IMR-90 (cell line): ENCODE measurements at places on chromosomes 5 and 9.

DNA sequence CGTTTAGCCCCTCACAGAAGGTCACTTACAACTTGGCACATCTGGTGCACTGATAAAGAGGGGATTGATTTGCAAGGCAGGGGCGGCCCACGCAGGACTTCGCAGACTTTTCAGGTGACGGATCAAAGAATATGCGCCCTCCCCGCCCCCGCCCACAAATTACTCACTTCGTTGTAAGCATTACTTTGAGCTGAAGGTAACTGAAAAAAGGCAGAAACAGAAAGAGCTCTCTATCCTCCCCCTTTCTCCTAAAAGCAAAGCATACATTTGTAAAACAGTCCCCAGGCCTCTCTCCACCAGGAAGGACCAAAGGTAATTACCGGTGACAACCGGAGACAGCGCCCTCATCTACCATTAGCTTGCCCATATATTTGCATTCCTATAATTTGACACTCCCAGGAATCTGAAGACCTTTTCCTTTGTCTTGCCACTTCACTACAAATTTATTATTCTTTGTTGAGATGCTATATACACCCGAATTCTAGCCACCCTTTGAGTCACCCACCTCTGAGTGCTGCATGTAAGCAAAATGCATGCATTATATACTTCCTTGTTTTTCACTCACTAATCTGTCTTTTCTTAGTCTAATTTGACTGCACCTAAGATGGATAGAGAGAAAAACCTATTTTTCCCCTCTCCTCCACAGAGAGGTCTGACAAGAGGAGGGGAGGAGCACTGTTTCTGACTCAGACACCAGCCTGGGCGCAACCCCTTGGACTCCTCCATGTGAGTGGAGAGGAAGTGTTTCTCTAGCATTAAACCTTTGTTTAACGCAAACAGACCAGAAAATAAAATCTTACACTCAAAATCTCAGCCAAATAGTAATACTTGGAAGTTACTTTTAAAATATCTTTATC is 74.7 kb upstream of the SPIN1 start:
- no peak for DNase-seq

GRCh38 chr9:137294091-137294680 is 7.9 kb downstream of the NRARP start:
- peak; percentile 56 for DNase-seq

DNA sequence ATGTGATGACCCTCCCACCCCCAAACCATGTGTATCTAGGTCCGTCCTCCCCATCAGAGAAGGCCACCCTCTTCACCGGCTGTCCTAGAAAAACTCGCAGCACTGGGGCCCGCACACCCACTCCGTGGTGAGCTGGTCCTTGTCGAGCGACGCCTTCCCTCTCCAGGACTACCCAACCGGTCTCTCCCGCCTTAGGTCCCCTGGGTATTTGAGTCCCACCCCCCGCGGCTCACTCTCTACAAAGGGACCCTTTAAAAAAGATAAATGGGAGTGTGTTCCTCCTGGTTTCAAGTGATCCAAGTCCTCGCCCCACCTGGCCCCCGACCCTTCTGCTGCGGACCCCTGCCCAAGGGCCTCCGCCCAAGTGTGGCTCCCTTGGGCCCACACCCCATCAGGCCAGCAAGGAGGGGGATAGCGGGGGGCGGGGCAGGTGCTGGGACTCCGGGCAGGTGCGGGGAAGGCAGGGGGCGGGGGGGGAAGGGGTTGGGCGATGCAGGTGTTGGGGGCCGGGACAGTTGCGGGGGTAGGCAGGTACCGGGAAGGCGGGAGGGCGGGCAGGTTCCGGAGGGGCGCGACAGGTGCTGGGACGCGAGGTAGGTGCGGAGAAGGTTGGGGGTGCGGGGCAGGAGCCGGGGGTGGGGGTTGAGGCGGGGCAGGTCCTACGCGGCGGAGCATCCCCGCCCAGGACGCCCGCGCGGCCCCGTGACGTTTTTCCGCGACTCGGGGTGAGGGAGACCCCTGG is 970 bp upstream of the ARRDC1 start:
- no peak for DNase-seq

DNA sequence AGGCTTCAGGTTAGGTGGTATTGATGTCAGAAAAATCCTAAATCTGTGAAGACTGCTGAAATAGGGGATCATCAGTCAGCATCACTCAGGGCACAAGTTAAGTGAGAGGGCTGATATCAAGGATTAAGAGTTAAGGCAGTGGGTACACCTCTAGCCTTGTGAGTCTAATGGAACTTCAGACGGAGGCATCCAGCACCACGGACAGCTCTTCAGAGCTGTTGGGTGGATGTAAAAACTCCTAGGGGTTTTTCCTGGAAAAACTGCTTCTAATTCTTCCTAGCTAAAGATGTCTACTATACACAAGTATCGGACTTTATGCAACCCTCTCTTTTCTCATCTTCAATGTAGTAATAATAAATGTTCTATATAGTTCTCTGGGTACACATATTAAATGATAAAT is 165.9 kb downstream of the SH3GL2 start:
- peak; percentile 12 for DNase-seq

GRCh38 chr9:69633716-69634115 is 38.5 kb downstream of the APBA1 start:
- DNase-seq, result no peak

GRCh38 chr5:168469816-168470215 is 16.5 kb upstream of the RARS1 start:
- DNase-seq, result peak; percentile 47

GRCh38 chr5:175382171-175382570 is 61.8 kb downstream of the DRD1 start:
- DNase-seq, result no peak

- DNase-seq, result peak; percentile 87
Measured at GRCh38 chr9:134536101-134536900, 105.3 kb upstream of the COL5A1 start.

- DNase-seq, result no peak
Measured at GRCh38 chr5:86864051-86864450, 246.3 kb downstream of the COX7C start.

GRCh38 chr5:130425424-130425823 is 521.2 kb downstream of the CHSY3 start:
- DNase-seq, result no peak

GRCh38 chr5:132540764-132541163 is 2.6 kb downstream of the IL5 start:
- DNase-seq, result no peak

GRCh38 chr9:113532809-113533190 is 69.3 kb downstream of the RGS3 start:
- no peak for DNase-seq

GRCh38 chr9:77946969-77947620 is 84.5 kb downstream of the GNAQ start:
- no peak for DNase-seq

- DNase-seq, result peak; percentile 68
Measured at GRCh38 chr9:95092262-95093072, 225.0 kb downstream of the FANCC start.

DNA sequence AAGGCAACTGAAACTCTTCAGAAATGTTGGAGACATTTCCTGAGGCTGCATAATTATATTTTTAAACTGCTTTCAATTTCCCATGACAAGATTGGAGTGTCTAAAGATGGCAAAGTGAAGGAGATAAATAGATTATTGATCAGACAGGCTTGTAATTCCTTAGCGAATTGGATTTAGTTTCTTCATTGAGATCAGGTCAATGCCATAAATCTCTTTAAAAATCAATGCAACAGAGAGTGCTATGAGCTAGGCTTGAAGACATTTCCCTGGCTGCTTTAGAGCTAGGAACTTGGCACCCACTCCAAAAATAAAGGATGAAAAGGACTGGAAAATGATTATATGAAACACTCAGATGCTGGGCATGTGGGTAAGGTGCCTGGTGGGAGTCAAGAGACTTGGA is 828.4 kb downstream of the TLR4 start:
- DNase-seq, result no peak

- no peak for DNase-seq
Measured at GRCh38 chr9:89567649-89568048, 37.2 kb upstream of the GADD45G start.

- no peak for DNase-seq
Measured at GRCh38 chr9:117718085-117718484, 13.9 kb downstream of the TLR4 start.

DNA sequence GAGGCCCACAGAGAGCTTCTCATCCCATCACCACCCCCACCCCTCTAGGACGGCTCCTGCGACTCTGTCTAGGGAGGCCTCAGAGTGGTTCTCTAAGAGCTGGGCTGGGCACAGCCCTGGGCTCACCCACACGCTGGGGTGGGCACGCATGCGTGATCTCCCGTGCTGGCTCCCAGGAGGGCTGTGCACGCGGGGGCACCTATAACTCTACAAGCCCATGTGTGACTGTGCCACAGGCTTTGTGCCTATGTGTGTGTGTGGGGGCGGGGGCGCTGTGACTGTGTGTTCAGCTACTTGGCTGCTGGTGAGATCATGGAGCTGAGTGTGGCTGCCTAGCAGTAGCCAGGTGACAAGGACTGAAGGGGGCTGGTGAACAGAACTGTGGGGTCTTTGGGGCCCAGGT is 32.2 kb downstream of the NDUFA8 start:
- DNase-seq, result no peak

DNA sequence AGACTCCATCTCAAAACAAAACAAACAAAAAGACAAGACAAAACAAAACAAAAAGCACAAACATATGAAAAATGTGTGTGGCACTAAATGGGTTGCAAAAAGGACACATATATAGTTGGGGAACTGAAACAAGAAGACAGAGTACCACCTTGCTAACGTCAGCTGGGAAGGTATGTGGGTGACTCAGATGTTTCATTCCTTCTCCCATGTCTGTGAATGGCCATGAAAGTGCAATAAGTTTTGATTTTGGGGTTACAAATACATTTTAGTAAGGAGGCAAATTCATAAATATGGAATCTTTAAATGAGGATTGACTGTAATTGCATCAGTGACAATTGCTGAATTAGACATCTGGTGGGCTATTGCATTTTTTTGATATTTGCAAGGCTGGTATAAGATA is 81.6 kb upstream of the KLF4 start:
- no peak for DNase-seq

GRCh38 chr5:143061161-143061945 is 291.2 kb downstream of the ARHGAP26 start:
- DNase-seq, result peak; percentile 96

- DNase-seq, result peak; percentile 39
Measured at GRCh38 chr5:58451732-58452565, 7.9 kb downstream of the PLK2 start.

DNA sequence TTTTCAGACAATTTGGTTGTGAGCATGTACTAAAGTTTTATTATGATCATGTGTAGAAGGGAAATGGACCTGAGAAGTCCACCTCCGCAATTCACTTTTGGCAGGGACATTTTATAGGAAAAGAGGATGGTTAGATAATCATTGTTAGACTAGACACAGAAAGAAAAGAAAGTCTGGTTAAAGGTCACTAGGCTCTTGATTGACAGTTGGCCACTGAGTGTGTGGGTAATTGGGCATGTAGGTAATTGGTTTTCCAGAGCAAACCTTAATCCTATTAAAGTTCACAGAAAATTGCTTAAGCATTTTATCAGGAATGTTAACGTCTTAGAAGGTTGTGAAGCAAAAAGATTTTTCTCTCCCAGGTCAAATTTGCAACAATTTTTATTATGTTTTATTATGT is 158.5 kb upstream of the CLINT1 start:
- no peak for DNase-seq

DNA sequence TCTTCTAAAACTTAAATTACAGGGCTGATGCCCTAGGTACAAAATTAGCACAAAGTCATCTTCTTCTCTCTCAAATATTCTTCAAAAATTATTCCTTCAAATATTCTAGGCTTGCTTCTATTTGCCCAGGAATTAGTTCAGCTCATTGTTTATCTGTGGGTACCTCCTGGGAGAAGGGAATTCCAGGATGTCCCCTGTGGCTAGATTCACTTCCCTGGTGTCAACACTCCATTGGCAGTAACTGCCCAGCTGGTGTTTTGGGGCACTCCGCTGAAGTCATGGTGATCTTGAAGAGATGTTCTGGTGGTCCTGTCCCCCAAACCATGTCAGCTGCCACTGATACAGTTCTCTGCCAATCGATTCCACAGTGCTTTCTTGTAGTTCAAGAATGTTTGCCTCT is 26.2 kb upstream of the TGFBR1 start:
- no peak for DNase-seq

DNA sequence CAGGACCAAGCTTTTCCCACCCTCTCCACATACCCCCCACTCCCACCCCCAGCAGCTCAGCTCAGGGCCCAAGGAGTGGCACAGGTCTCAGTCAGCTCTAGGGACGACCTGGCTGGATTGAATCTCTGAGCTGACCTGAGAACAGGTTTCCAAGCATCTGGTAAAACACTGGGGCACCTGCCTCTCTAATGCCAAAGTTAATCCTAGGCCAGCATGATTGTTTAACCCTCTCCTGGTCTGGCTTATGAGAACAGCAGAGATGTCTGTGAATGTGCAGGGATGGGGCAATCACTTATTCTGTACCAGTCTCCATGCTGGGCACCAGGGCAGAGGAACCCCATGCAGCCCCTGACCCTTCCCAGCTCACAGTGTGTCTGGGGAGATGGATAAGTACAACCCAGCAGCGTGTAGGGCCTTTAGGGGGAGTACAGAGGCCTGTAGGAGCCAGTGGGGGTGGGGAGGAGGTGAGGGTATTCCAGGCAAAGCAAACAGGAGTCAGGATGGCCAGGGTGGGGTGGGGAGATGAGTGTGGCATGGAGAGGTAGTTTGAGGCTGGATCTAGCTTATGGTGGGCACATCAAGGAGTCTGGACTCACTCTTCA is 678 bp upstream of the KIF12 start:
- DNase-seq, result no peak

GRCh38 chr5:141597814-141598213 is 21.0 kb downstream of the DIAPH1 start:
- DNase-seq, result no peak

DNA sequence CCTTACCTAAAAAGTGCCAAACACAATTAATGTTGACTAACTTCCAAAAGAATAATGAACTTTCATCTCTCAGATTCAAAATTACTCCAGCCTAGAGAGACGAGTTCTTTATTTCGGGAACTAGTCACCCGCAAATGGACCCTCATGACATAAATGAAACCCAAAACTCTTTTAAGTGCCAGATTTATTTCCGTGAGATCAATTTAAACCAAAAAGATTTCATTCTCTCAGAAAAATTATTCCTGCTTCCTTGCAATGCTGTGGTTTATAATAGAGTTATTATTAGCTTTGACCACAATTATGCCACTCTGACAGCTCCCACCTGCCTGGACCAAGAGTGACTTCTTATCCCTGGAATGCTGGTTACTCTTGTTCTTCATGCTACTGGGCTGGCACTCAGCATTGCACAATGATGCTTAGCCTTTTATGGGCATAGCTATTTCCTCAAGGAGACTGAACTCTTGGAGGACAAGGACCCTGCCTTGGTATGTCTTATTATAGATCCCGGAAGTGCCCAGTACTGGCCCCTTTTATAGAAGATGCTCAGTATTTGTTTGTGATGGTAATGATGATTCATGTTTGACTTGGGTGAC is 183.5 kb downstream of the SNX18 start:
- DNase-seq, result peak; percentile 99

GRCh38 chr9:130447193-130447816 is 2.5 kb downstream of the ASS1 start:
- DNase-seq, result no peak

- DNase-seq, result no peak
Measured at GRCh38 chr5:110165366-110165765, 475.6 kb downstream of the MAN2A1 start.

GRCh38 chr9:107246259-107247254 is 36.5 kb upstream of the RAD23B start:
- peak; percentile 13 for DNase-seq

- no peak for DNase-seq
Measured at GRCh38 chr9:116809656-116810055, 122.6 kb downstream of the TRIM32 start.
